Kasumi-1 (cell line): ENCODE measurements at places on chromosomes 3 and 15.

- no peak for DNase-seq
Observed at GRCh38 chr3:189486556-189486955, 144.6 kb upstream of the TP63 start.

- DNase-seq = no peak
Observed at GRCh38 chr3:16132190-16132589, 42.3 kb upstream of the GALNT15 start.

DNA sequence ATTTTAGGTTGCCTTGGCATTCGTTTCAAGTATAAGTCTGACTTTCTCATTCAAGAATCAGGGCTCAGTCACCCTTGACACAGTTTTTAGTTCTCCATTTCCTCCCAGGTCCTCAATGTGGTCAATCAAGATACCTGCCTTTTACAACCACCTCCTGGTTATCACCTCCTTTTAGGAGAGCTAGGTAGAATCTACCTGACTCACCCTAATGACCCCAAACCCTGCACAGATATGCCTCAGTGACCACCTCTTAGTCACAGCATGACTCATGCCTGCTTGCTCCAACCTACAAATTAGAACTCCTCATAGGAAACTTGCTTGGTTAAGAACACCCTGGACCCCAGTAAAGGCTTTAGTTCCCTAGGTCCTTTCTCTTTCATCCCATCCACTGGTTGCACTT, 22.5 kb downstream of the DMXL2 start:
- DNase-seq = no peak

GRCh38 chr15:70560617-70561328, 202.6 kb downstream of the UACA start:
- DNase-seq = no peak

DNA sequence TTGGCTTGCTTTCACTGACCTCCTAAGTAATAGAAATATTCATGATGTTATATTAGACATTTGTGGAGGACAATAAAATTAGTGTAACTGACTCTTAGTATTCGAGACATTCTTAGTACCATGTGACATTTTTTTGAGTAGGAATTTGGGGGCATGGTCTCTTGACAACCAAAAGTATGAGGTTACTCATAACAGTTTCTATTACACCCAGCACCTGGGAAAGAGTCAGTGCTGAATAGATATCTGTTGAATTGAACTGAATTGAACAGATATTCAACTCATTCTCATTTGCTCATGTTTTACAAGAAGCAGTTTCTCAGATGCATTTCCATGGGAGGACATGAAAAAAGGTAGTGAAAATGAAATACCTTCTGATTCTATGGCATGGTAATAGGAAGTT, 84.4 kb downstream of the CMSS1 start:
- DNase-seq = no peak

- DNase-seq = no peak
Observed at GRCh38 chr15:33664947-33665346, 303.4 kb upstream of the CHRM5 start.

GRCh38 chr3:144102421-144102820, 130.8 kb downstream of the DIPK2A start:
- DNase-seq = no peak

- DNase-seq = no peak
Observed at GRCh38 chr3:53238051-53238850, 17.6 kb downstream of the TKT start.

GRCh38 chr3:15903164-15903563, 105.4 kb upstream of the ANKRD28 start:
- no peak for DNase-seq

DNA sequence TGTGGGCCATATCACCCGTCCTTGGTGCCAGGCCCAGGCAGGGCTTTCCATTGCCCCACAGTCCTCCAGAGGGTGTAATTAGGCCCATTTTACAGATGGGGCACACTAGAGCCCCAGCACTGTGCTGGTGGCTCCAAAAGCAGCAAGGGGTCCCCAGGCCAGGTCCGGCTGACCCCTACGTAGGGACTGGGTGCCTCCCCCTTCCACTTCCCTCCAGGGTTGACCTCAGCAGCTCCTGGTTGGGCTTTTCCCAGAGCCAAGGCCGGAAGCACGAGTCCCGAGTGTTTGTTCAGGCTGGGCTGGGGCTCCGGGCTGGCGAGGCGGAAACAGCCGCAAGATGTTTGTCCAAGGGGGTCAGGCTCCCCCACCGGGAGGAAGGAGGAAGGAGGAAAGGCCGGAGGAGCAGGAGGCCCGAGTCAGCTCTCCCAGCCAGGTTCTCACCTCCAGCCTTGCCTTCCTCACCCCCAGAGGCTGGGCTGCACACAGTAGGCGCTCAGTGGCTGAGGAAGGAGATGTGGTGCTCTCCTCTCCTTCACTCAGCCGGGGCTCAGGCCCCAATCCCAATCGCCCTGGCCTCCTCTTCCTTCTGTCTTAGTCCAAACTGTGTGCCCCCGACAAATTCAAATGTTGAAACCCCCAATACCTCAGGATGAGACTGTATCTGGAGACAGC, 17.1 kb upstream of the PLXND1 start:
- DNase-seq = no peak

GRCh38 chr15:26773067-26773877, 406 bp upstream of the GABRB3 start:
- no peak for DNase-seq

DNA sequence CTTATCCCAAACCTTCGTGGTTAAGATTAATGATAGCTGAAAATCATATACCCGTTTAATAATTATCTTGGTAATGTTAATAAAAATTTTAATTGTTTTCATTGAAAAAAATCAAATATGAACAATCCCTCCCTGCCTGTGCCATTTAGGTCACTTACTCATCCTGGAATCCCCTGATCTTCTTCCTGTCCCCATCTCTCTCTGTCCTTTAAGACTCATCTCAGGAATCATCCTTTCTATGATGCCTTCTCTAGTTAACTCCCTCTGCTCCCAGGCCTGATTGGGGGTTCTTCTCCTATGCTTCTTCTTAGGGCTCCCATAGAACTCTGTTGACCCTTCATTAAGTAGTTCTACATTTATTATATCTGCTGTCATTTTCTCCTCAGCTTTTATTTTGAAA, 91.6 kb downstream of the MBNL1 start:
- DNase-seq = no peak

GRCh38 chr15:36612063-36612788, 32.8 kb downstream of the CDIN1 start:
- DNase-seq = no peak

DNA sequence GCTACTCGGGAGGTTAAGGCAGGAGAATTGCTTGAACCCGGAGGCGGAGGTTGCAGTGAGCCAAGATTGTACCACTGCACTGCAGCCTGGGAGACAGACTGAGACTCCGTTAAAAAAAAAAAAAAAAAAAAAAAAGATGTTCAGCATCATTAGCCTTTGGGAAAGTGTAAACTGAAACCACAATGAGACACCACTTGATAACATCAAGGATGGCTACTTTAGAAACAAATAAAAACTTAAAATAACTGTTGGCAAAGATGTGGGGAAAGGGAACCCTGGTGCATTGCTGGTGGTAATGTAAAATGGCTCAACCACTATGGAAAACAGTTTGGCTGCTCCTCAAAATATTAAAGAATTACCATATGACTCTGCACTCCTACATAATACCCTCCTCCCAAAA, 1.9 kb downstream of the LEO1 start:
- DNase-seq = no peak

DNA sequence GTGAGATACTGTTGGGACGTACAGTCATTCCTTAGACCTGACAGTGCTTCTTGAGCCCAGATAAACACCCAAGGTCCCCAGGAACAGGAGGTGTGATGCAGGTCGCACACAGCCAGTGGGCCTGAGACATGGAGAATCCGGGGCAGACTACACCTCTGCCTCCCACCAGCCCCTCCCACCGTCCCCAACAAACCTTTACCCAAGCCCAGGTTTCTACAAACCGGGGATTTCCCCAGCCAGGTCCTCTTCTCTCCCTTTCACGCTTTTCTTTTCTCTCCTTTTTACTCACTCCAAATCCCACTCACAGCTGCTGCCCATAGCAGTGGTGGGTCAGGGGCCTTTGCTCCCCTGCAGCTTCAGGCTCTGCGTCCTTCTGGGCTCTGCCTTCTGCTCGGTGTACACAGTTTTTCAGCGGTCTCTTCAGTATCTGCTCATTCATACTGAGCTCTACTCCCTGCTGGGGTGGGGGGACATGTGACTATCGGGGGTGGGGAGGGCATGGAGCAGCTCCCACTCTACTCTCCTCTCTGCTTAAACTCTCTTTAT, 4.8 kb upstream of the PCSK6 start:
- no peak for DNase-seq

DNA sequence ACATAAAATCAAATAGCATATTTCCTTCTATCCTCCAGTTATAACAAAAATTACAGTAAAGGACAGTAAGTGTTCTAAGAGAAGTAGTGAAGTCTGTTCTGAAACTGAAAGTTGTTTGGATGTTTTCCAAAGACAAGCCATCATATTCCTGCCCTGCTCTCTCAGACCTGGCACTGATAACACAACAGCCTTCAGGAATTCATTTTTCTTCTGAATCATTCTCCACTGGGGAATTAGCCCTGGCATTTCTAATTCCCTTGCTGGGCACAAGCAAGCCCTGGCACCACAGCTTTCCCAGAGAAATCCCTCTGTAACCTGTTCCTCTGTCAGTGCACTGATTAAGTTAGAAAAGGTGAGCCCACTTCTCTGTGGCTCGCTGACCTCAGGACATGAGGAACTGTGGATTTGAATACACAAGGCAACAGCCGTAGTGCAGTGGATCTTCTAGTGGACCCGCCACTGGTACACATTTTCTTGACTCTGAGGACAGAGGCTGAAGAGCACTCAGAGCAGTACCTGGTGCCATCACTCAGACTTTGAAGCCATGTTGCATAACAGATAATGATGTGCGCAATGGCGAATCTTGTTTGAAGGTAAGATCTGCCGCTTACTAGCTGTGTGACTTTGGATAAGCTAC, 61.6 kb downstream of the WWTR1 start:
- DNase-seq = no peak

DNA sequence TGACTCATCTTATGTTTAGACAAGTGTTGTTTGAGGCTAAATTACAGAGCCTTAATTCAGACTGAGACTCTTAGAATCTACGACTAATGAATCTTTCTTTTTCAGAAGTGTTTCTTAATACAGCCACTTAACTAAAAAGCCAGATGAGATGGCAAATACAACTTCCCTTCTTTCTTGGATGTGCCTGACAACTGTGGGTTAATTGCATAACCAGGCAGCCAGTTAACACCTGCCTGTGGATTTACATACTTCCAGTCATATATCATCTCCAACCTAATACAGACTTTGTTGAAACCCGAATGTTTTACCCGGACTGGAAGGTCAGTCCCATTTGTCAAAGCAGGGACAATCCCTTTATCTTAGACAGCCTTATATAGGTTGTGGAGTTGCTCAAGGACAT, 297.6 kb downstream of the VPS13C start:
- DNase-seq = no peak

DNA sequence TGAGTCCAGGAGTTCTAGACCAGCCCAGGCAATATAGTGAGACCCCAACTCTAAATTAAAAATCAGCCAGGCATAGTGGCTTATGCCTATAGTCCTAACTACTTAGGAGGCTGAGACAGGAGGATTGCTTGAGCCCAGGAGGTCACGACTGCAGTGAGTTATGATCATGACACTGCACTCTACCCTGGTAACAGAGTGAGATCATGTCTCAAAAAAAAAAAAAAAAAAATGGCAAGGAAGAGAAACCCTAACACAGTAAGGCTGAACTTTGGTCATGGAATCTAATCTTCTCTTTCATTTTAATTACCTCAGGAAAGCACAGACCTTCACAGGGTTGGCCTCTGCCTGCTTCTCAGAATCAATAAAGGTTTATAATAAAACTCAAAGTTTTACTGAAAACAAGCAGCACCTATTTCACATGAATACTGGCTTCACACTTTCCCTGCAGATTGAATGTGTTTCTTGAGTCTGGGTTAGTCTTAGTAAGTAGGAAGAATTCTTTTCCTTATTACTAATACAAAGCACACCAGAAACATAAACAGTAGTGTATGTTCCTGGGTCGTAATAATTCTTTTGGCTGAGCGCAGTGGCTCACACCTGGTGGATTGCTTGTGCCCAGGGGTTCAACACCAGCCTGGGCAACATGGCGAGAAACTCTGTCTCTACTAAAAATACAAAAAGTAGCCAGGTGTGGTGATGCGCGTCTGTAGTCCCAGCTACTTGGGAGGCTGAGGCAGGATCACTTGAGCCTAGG, 11.6 kb upstream of the NR2C2 start:
- DNase-seq = no peak

DNA sequence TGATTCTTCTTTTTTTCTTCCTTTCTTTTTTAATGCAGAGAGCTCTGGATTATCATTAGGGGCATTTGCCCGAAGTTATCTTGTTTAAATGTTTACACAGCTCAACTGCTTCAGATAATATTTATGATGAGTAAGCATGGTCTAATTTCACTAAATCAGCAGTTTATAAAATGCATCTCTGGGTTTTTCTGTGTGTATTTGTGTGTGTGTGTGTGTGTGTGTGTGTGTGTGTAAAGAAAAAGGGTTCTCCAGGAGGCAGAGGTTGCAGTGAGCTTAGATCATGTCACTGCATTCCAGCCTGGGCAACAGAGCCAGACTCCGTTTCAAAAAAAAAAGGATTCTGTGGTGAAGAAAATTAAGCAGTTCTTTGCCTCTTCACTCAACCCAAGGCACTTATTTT, 25.9 kb upstream of the TNFSF10 start:
- no peak for DNase-seq

DNA sequence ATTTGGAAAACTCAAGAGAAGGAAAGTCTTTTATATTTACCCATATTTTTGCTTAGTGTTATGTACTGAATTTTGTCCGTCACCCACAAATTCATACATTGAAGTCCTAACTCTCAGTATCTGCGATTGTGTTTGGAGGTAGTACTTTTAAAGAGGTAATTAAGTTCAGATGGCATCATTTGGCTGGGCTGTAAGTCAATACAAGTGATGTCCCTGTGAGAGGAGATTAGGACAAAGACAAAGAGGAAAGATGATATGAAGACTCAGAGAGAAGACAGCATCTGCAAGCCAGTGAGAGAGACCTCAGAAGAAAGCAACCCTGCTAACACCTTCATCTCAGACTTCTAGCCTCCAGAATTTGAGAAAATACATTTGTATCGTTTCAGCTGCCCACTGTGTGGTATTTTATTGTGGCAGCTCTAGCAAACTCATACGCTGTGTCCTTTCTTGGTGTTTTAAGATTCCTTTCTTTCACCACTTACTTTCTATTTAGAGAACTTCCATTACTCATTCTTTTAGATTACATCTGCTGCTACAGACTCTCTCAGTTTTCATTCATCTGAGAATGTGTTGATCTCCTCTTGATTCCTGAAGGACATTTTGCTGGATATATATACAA, 17.0 kb downstream of the LRCH3 start:
- DNase-seq = no peak
